ENCODE measurements at places on chromosomes 5 and 9.

DNA sequence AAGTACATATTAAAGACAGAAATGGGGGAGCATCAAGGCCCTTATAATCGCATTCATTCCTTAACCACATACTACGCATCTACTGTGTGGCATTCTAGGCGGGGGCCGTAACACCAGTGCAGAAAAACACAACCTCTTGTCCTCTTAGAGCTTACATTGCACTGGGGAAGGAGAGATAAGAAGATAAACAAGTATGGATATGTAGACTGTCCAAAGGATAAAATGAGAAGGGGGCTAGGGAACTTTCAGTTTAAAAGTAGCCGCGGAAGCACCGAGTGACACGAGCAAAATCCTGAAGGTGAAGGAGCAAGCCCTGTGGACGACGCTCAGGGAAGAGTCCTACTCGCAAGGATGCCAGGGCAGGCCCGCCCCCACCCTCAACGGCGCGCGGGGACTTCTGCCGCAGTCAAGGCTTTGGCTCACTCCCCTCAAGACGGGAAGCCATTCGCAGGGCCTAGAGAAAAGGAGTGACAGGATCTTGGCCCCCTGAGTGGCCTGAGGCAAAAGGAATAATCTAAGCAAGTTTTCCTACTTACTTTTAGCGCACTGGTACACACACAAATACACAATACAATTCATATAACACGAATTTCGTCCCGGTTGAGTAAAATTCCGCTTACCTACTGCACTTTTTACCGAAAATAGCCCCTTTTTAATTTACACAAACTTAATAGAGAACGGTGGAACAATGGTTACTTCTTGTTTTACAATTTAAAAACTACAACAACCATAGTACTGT lies 1.3 kb upstream of the NIPBL start:
- DNase-seq: peak; percentile 29

DNA sequence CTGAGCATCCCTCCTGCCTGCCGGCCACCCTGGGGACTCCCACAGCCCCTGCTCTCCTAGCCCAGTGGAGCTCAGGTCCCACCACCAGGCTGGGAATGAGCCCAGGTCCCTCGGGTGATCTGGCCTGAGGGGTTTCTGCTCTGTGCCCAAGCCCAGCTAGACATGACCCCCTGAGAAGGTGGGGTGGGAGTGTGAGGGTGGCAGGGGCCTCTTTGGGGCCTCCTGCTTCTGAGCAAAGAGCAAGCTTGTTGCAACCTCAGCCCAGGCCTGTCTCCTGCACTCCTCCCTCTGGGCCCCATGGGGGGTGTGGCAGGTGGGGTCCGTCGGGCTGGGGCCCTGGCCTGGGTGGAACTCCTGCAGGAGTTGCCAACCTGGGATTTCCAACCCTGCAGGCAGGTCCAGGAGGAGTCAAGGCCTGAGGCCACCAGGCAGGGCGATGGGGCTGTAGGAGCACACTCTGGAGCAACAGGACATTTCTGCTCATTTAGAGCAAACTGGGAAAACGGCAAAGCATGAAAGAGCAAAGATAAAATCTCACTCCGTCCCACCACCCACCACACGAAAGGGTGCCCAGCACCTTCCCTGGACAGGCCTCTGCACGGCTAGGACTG lies 11.4 kb upstream of the NRARP start:
- no peak for DNase-seq

GRCh38 chr5:115209279-115209678 lies 39.6 kb upstream of the TRIM36 start:
- DNase-seq: no peak

- no peak for DNase-seq
Measured at GRCh38 chr5:58505502-58505901, 14.3 kb downstream of the GAPT start.

DNA sequence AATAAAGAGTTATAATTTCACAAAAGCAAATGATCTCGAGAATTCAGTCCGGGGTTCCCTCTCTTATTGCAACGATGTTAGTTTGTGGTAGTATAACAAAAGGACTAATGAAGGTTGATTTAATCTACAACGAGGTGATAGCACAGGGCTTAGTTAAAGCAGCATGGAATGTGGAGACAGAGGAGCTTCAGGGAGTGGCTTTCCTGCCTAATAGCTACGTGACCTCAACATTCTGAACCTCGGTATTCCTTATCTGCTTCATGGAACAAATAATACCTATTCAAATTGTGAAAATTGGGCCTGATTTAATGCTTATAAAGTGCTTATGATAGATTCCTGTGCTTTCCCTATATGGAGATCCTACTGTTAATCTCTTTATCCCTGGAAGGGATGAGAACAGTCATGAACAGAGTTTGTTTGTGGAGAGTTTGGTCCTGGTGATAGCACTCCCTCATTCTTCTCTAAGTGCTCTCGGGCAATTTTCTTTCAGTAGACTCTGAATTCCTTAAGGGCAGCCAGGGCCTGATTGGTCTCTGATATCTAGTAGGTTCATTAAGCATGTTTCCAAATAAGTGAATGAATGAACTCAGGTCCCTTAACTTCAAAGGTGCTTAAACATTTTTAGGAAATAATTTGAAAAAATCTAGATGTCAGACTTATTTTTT lies 104.1 kb upstream of the TUT7 start:
- DNase-seq: no peak

DNA sequence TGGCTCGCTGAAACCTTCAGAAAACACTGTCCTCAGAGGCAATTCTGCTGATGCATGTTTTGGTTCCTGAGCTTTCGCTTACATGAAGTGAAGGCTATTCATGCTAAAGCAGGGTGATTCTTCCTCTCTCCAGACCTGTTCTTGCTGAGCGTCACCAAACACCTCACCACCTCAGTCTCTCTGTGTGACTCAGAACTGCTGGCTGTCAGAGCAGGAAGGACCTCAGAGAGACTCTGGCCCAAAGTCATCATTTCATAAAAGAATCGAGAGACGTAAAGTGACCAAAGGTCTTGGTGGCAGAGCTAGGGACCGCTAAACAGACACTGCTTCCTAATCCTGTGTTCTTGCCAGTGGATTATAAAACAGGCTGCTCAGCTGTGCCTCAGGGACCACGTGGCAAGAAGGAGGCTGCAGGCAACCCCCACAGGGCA lies 73.8 kb downstream of the LHFPL2 start:
- DNase-seq: no peak

- DNase-seq: no peak
Measured at GRCh38 chr5:142866563-142867275, 96.5 kb downstream of the ARHGAP26 start.

DNA sequence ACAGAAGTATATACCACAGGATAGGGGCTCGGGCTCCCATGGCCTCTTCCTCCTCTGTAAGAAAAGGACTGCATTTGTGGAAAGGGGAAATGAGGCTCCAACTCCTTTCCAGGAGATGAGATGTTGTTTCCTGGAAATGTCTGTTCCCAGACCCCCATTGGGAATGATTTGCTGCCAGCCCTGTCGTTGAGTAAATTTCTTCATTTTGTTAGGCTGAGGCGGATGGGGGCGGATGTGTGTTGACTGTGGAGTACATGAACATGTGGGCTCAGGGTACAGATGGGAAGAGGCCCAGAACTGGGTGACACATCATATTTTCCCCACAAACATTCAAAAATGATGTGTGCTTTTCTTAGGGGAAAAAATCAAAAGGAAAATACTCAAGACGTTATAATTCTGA lies 28.8 kb upstream of the TNFAIP8 start:
- DNase-seq: no peak

GRCh38 chr5:16573401-16573800 lies 43.4 kb downstream of the RETREG1 start:
- no peak for DNase-seq

- no peak for DNase-seq
Measured at GRCh38 chr9:88646539-88647300, 111.7 kb downstream of the NXNL2 start.

DNA sequence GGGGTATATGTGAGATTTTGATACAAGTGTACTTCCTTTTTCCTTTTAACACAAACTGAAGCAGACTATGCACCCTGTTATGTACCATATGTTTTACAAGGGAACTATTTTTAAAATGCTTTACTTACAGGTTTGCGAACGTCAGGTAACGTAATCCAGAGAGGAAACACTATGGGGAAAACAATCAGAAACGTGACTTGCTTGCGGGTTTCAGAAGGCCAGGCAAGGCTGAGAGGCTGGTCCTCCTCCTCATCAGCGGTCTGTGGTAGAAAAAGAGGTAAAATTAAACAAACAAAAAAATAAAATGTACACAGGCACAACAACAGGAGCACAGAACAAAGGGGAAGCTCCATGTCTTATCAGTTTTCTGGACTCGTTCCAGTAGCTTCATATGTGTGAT lies 141.2 kb downstream of the ACER2 start:
- no peak for DNase-seq

DNA sequence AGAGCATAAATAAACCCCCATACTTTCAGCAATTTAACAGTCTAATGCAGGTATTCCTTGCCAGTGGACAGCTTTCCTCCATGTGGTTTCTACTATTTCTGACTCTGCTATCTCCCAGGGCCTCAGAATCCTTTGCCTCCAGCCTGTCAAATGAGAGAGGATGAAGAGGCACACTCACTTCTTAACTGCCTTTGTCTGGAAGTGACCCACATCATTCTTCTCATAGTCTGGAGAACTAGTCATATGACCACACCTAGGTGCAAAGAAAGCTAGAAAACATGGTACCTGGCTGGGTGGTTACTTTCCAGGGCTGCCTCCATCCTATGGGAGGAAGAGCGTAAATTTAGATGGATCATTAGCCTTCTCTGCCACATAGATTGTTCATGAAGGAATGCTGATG lies 22.5 kb downstream of the PALM2AKAP2 start:
- DNase-seq: no peak

GRCh38 chr9:36750630-36751029 lies 177.9 kb downstream of the MELK start:
- DNase-seq: no peak

- DNase-seq: no peak
Measured at GRCh38 chr5:10453545-10453944, 11.9 kb downstream of the ROPN1L start.

DNA sequence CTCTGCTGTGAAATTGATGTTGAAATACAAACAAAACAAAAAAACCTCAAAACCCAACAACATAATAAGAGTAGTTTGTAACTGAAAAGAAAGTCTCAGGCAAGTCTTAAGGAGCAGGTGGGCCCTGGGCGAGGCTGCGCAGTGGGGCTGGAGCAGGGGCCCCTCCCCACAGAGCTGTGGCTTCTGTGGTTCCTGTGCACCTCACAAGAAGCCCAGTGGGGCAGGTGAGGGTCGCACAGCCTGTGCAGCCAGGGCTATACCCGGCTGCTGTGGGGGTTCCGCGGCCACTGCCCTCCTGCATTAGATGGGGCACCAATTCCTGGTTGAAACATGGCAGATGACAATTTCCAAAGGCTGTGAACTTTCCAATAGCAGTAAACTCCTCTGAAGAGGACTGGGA lies 75.3 kb downstream of the TRIO start:
- DNase-seq: no peak

- DNase-seq: no peak
Measured at GRCh38 chr9:132651259-132651658, 18.5 kb downstream of the DDX31 start.

DNA sequence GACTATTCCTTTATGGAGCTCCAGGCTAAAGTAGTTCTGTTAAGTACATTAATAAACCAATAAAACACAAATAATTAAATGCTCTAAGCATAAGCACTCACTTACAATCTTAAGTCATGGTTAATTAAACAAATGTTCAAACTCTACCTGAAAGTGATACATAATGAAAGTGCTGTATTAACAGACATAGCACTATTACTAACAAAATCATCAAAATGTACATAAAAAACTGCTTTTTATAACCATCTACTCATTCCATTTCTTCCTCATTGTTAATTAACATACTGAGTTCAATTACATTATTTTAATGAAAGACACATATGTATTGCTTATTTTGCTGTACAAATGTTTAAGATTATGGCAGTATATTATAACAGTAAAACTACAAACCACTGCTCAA lies 107.3 kb downstream of the AP3B1 start:
- DNase-seq: no peak

Data from activated CD4-positive, alpha-beta T cell treated with anti-CD3 and anti-CD28 coated beads for 1 hour (primary cell).